Activated CD4-positive, alpha-beta T cell treated with anti-CD3 and anti-CD28 coated beads, Interleukin-2, amount 50 U/mL, for 24 hours (primary cell): ENCODE measurements at places on chromosomes 11 and 22.

DNA sequence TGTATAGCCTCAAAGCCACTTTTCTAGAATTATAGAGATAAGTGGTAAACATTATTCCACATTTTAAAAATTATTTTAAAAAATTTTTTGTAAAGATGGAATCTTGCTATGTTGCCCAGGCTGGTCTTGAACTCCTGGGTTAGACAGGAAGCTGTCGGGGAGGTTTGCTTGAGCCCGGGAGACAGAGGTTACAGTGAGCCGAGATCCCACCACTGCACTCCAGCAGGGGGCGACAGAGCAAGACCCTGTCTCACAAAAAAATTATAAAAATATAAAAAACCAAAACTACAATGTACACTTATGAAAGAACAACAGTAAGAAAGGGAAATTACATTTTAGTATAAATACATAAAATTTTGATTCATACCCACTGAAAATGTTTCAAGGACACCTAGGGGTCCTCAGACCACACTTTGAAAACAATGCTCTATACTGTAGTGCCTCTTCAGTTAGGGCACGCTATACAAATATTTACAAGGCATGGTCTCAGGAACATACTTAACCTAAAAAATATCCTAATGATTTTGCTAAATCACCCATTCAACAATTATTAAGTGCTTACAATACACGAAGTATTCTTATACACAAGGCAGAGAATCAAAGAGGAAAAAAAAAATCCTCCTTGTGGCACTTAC, 111.2 kb downstream of the MRTFA start:
- DNase-seq = peak; percentile 57

DNA sequence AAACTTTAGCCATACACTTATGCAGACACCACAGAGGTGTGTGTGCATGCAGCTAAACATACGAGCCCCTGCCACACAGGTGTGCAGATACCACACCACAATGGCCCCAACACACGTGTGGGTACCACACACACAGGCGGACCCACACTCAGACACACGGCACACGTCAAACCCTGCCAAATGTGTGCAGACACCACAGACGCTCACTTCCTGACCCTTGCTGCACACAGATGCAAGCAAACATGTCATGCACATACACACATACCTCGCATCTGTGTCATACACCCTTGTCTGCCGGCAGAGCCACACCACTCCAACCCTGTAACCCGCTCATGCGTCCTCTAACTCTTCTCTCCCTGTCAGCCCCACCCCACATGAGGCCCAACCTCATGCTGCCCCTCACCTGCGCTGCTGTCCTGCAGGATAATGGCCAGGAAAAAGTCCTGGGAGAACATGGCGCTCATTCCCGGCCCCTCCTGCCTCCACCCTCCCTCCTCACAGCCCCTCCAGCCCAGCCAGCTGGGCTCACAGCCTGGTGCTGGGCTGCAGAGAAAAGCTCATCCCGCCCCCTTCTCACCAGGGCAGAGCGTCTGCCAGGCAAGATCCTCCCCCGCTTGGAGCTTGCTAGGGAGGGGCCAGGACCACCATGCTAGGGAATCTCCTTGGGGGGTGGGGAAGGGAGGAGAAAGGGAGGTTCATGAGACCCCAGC, 14.2 kb downstream of the SMPD1 start:
- no peak for DNase-seq

- DNase-seq = no peak
Measured at GRCh38 chr11:122004446-122004845, 111.6 kb downstream of the BLID start.

- no peak for DNase-seq
Measured at GRCh38 chr11:77636731-77637344, 756 bp downstream of the CLNS1A start.

- no peak for DNase-seq
Measured at GRCh38 chr11:112731538-112731937, 229.7 kb upstream of the NCAM1 start.

GRCh38 chr11:63551889-63552266, 11.3 kb downstream of the PLAAT2 start:
- DNase-seq = no peak

GRCh38 chr22:41758231-41758630, 42.2 kb upstream of the CCDC134 start:
- no peak for DNase-seq

GRCh38 chr11:56911312-56911711, 77.4 kb upstream of the OR5AK2 start:
- no peak for DNase-seq

GRCh38 chr11:29816359-29816758, 200.5 kb downstream of the KCNA4 start:
- DNase-seq = no peak

DNA sequence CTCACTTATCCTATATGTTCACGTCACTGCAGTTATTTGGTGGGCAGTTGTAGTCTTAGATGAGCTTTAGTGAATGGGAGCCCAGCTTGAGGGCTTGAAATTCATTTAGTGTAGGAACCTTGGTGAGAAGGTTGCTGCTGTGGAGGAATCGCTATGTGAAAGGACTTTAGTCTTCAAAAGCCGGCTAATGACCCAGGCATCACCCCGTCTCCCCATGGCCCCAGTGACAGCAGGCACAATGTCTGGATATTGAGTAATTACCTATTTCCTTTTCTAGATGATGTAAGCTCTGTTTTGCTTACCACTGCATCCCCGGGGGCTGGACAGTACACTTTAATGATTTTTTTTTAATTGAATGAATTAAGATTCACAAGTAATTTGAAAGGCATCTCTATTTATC, 283.2 kb downstream of the ST3GAL4 start:
- no peak for DNase-seq

GRCh38 chr11:44620328-44620725, 54.9 kb downstream of the CD82 start:
- no peak for DNase-seq

DNA sequence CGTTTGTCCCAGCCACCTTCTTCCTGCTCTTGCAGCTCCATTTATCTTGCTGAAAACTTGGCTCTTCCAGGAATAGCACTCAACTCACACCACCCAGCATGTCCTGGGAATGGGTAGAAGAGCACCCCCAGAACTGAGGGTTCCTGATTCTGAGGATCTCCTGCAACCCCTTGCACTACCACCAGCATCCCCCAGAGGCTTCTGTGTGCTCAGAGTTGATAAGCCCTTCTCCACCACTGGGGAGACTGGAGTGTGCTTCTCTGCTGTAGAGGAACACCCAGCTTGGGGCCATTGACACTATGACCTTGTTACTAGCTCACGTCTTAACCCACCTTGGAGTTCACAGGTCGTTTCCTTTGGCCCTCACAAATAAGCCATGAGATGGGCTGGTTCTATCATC, 121.0 kb downstream of the GRIK4 start:
- no peak for DNase-seq

DNA sequence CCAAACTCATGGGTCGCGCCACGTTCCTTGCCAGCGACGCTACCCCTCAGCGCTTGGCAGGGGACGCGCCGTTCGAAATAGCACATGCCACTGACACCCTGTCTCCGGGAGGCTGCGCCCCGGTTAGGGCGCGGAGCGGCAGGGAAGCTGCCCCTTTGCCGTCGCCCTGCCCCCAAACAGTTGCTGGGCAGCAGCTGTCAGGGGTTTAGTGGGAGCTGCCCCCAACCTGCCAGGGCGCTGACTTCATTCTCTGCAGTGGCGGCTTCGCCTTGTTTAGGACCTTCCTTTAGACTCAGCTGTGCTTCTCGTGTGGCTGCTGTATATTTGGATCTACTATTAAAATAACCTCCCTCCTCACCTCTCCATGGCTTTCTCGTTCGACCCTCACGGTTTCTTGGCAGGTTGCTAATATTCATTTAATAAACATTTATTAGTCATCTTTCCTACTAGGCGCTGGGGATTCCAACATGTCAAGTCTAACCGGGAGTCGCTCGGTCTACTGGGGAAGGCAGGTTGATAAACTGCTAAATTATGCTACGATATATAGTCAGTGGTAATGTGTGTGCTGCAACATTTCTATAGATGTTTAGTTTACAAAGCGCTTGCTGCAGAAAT, 782 bp downstream of the TMEM109 start:
- peak; percentile 18 for DNase-seq

DNA sequence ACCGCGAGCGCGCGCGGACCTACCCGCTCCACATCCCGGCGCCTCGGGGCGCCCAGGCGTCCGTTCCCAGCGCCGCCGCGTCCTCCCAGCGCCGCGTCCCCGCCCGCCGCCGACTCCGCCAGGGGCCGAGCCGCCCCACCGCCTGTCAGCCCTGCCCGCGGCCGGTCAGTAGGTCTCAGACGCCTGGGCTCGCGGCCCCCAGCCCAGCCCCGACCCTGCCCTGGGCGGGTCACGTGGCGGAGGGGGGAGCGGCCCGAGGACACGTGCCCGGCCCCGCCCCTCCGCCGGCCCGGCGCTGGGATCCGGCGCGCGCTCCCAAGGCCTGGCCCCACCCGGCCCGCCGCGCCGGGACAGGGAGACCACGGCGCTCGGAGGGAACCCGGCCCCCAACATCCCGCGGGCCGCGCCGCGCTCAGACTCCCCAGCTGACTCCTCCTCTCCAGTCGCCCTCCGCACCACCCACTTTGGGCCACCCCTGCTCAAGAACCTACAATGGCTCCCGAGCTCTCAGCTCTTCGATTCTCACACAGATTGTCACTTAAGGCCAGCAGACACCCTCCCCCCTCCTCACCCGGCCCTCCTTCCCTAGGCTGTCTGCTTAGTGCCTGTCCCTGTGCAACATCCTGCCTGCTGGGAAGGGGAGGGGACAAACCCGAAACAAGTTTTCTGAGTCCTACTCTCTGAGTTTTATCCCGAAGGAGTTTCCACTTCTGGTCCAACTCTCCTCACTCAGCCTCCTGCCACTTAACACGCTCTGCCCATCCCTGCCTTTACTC, at the start of gene RAB3IL1:
Gene RAB3IL1 (minus strand): TSS at position 233 of the 776 bp plus-strand sequence. CDS start 199 bp downstream, at position 34.
- DNase-seq = no peak

- DNase-seq = no peak
Measured at GRCh38 chr22:19226428-19226827, 47.9 kb upstream of the SLC25A1 start.

- no peak for DNase-seq
Measured at GRCh38 chr11:65920372-65920802, 1.2 kb downstream of the DRAP1 start.

- DNase-seq = no peak
Measured at GRCh38 chr22:46501701-46502100, 35.7 kb downstream of the CELSR1 start.

DNA sequence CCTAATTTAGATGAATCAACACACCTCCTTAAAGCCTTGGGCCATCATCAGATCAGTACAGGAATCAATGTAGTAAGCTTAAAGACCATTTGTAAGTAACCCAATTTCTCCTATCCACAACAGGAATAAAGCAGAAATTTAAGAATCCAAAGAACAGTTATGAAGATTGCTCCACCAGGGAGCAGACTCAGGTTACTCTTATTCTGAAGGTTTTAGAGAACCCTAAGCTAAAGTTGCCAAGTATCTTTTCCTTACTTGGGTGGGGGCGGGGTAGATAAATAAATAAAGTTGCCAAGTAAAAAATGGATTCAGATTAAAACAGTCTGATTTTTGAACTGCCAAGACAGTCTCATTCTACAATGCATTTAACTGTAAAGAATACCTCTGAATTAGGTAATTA, 18.1 kb downstream of the CKAP5 start:
- no peak for DNase-seq

DNA sequence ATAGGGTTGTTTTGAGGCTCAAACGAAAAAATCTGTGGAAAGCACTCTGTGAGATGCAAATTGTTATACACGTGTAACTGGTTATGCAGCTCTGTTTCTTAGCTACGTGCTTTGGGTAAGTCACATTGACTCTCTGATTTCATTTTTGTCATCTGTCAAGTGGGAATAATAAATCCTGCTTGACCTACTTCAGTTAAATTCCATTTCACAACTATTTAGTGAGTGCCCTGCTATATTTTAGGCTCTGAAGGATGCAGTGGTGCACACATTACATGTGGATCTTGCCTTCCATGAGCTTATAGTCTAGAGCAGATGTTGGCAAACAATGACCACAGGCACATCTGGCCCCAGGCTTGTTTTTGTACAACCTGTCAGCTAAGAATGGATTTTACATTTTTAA, 133.6 kb upstream of the PLET1 start:
- no peak for DNase-seq

- no peak for DNase-seq
Measured at GRCh38 chr11:60769811-60770210, 13.1 kb downstream of the MS4A15 start.

DNA sequence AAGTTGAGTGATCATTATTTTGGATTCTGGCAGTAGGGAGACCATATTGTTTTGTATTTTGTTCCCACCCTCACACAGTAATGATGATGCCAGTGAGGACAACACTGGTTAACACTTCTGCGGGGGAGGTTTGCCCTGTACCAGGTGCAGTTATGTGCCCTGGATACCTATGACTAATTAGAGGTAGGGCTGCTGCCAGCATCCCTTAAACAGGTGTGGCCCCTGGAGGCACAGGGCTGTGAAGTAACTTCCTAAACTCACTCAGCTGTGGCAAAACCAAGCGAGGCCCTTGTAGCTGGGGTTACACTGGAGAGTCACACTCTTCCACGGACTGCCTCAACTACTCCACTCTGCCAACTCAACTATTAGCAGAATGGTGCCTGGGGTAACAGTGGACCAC, 64.5 kb downstream of the MCM5 start:
- DNase-seq = no peak

DNA sequence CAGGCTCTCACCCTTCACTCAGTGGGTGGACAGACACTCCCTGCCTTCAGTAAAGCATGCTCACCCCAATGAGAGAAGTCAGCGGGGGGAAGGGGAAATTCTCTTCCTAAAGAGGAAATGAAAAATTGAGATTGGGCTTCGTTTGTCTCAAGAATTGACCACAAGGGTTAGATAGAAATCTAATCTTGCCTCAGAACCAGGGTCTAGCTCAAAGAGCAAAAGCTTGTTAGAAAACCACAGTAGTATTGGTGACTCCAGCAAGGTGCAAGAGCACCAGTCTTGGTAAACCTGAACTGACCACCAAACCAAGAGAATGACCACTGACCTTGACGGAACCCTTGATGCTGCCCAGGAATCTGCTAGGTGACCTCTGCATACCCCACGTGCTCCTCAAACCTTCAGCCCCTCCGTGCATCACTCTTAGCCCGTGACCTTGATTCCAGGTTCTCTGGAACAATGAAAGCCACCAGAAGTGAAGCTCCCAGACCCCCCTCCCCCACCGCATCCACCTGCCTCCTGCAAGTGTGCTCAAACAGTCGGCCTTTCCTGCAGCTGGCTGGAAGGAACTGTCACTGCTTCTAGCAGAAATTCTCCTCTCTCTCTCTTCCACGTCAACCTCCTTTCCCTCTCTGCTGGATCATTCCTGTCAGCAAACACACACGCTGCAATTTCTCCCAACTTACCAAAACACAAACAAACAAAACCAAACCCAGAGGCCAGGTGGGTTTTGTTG, 3.1 kb upstream of the TMA7B start:
- no peak for DNase-seq

DNA sequence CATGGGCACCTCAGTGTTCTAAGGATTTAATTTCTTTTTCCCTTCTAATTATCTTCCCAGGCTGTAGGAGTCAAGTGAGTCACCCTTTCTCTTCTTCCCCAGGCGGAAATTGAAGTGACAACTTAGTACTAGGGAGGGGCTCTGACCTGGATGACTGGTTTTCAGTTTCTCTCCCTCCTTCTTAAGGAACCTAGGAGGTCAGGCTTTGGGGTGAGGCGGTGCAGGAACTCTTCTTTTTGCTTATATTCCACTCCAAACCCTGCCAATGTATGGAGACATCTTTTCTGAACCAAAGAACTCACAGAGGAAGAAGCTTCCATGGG, 12.6 kb downstream of the ZDHHC5 start:
- no peak for DNase-seq

- no peak for DNase-seq
Measured at GRCh38 chr22:46001426-46002106, 24.6 kb upstream of the WNT7B start.

- DNase-seq = no peak
Measured at GRCh38 chr22:31871480-31871879, 72.9 kb upstream of the YWHAH start.
